Fibroblast of skin of right biceps (primary cell): ENCODE measurements at places on chromosomes 4 and X.

DNA sequence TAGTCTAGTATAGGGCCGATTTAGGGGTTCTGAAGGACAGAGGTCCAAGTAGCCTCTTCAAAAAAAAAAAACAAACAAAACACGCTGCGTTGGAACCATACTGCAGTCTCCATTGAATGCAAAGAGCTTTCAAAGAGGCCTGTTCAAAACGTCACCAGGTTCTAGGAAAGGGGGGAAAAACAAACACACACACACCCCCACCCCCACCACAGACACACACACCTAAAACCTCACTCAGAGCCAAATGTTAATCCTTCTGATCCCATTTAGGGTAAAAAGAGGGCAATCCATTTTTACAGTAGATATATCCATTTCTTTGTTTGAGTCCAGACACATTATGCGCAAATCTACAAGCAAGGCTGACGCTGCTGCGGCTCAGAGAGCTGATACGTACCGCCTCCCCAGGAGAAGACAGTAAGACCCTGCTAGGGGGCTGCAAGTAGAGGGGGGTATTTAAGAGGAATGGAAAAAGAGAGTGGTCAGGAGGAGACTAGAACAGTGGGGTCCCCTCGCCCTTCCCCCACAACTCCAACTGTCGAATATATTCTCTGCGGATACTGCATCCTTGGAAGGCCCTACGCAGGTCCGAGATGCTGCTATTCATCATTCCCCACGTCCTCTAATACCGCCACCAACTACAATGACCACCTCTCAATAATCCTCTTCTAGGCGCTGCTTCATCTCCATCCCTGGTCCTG lies 1.3 kb downstream of the NKRF start:
- DNase-seq, result no peak

GRCh38 chr4:150573534-150573933 lies 8.4 kb upstream of the MAB21L2 start:
- peak; percentile 56 for DNase-seq

GRCh38 chrX:115573185-115573584 lies 12.2 kb downstream of the PLS3 start:
- DNase-seq, result no peak

- peak; percentile 66 for DNase-seq
Observed at GRCh38 chrX:100685284-100685996, 41.4 kb downstream of the SRPX2 start.

DNA sequence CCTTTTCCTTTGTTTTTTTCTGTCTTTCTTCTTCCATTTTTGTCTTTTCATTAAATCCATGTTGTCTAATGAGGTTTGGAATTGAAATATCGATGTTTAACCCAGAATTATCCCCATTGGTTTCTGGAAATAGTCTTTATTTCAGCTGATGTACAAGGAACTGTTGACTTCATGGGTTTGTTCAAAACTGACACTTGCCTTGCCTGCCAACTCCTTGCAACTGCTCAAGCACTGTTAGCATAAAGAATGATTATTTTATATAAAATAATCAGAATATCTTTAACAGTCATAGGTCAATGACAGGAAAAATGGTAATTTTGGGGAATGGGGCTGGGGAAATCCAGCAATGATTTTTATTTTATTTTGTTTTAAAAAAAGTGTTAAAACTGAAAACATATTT lies 359.6 kb upstream of the LCORL start:
- no peak for DNase-seq

DNA sequence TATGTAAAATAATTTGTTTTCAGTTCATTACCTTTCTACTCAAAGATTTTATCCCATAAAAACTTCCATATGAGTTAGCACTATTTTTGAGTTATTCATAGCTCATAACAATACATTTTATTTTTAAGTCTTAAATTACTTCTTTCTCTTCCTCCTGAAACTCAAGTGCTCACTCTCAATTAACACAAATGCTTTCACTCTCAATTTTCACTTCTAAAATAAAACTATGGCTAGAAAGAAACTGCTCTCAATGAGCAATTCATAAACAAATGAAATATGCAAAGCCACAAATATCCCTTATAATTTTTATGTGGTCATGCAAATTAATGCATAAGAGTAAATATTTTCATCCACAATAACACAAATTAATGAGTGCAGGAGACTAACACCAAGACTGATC lies 38.8 kb downstream of the MAML3 start:
- DNase-seq, result no peak

- DNase-seq, result peak; percentile 82
Observed at GRCh38 chr4:131499141-131499873, 1649.8 kb upstream of the PCDH10 start.

DNA sequence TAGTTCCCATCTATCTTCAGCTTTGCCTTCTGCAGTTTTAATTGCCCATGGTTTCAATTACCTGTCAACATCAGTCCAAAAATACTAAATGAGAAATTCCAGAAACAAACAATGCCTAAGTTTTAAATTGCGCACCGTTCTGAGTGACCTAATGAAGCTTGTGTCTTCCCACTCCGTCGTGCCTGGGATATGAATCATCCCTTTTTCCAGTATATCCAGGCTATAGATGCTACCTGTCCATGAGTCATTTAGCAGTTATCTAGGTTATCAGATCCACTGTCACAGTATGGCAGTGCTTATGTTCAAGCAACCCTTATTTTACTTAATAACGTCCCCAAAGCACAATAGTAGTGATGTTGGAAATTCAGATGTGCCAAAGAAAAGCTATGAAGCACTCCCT lies 363.6 kb upstream of the FAM241A start:
- DNase-seq, result no peak

DNA sequence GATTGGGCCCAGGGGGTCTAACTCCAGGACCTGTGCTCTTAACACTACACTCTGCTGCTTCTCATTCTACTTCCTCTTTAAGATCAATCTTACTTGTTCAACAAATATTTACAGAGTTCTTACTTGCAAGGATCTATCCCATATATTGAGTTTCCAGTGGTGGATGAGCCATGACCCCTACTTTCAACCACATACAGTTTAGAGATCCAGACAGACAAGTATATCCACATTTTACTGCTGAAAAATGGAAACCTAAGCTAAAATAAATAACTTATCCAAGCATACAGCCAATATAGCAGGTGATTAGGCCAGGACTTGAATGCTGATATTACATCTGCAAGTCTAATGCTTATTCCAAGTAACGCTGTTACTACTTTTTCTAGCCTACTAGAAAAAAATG lies 18.7 kb downstream of the TMEM150C start:
- DNase-seq, result no peak

DNA sequence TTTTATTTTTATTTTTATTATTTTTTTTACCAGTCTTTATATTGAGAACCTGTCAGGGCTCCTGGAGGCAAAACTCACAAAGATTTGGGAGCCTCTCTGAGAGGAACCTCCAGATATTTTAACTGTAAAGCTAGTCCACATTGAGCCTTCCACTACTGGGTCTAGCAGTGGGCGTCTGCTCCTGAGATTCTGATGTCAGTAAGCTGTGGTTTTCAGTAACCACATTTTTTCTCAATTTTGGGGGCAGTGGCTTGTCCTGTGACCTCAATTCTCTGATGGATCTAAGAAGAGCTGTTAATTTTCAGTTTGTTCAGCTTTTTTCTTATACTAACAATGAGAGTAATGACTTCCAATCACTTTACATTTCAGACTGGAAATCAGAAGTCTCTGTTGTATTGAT lies 23.6 kb upstream of the GPRASP1 start:
- no peak for DNase-seq

- DNase-seq, result peak; percentile 54
Observed at GRCh38 chr4:173835903-173836302, 305.9 kb upstream of the HAND2 start.

GRCh38 chr4:146462251-146462650 lies 59.5 kb downstream of the SLC10A7 start:
- DNase-seq, result no peak

GRCh38 chrX:43836435-43837184 lies 45.6 kb downstream of the MAOB start:
- DNase-seq, result peak; percentile 9

DNA sequence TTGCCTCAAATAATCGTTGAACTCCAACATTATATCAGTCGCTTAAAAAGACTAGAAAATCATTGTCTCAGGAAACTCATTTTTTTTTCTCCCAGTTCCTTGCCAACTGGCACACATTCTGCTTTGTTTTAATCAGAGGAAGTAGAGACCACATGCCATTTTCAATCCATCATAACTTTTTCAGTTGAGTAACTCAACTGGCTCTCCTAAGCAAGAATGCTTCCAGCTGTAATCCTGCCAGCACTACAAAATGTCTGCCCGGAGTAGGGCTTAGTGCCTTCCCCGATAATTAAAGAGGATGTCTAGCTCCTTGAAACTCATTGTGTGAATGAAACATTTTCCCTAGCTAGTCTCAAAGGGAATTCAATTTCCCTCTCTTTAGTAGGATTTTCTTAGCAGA lies 33.0 kb downstream of the FREM3 start:
- DNase-seq, result peak; percentile 52

DNA sequence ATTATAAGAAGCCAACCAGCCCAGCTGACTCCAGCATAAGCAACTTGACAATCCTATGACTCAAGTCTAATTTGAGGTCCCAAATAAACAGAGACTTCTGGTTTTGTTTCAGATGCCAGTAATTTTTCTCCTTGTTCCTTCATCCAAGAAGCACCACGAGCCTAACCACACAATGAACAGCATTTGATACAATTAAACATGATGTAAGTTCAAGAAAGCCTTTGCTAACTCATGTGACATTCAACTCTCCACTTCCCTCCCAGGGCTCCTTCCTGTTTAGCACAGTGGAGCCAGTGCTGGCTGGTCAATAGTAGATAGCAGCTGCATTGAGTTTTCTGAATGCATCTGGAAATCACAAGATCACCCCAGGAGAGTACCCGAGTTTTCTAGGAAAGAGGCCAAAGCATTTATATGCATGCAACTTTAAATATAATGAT lies 206.3 kb downstream of the ARHGAP24 start:
- peak; percentile 97 for DNase-seq

DNA sequence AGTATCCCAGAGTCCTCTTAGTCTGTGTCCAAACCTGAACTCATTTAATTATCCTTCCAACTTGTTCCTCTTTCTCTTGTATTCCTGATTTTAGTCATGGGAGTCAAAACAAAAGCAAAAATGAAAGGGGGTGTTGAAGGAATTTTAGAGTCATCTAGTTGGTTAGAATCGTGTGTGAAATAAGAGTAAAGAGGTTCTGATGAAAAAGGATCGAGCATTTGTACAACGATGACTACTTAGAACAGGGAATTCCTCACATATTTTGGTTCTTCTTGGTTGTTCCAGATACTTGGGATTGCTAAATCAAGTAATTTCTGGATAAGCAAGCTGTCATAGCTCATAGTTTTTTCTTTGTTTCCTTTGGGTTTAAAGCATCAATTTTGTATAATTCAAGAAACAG lies 194.4 kb downstream of the BCOR start:
- DNase-seq, result peak; percentile 77

DNA sequence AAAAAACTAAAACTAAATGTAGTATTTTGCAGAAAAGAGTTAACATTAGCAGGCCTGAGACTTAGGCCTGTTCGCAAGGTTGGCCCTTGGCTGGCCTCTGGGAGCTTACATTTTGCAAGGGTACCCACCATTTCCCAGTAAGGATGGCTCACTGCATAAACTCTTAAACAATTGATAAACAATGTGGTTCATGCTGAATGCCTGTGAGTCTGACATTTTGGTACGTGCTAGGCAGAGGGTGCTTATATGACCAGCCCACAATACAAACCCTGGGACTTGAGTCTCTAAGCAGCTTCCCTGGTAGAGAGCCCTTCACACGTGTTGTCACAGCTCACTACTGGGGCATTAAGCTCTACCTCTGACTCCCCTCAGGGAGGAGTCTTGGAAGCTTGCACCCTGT lies 7.4 kb downstream of the PRPS2 start:
- DNase-seq, result no peak

- no peak for DNase-seq
Observed at GRCh38 chr4:150739591-150739990, 157.6 kb downstream of the MAB21L2 start.

GRCh38 chrX:115030625-115031024 lies 13.2 kb upstream of the IL13RA2 start:
- DNase-seq, result no peak

DNA sequence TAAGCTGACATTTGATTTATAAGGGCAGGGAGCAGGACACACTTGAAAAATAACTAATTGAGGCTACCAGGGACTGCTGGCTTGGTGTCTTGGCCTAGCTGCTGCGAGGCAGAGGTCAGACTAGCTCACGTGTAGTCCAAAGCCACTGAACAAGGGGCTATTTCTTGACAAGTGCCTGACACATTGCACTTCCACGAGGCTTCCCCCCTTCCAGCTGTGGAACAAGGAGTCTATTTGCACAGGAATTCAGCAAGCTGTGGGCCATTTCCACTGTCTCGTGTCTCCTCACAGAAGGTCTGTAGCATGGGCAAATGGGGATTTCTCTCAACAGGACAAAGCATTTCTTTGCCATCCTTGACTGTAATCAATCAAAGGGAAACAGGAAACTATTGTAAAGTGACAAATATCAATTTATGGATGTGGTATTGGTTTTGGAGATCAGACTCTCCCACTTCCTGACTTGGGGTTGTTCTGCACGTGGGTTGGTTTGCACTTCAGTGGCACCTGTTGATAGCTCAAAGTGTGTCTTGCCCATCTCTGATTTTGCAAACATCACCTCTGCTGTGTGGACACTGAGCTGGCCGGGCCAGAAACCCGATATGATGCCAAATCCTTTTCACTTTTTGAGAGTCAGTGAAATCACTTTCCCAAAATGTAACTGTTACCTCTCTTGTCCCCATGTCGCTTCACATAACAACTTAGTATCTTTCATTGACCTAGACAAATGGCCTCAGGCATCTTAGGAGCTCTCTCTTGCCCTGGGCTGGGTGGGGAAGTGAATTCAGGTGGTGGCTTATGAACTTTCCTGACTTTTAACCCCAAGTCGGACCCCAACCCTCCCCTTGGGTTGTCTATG lies 107.4 kb upstream of the MAMLD1 start:
- no peak for DNase-seq

DNA sequence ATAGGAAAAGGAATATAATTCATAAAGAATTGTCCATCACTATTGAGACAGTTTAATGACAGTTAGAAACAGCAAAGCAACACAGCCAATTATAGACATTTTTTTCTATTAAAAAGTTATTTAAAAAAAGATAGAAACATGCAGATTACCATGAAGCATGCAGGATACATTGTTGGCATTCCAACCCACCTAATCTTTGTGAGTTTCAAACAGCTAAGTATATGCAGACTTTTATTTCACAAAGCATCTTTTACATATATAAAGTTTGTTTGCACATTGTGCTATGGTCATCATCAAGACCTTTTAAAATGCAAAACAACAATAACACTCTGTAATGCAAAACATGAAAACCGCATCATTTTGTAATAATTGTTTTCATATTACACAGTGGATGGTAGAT lies 125.9 kb upstream of the ETNPPL start:
- peak; percentile 43 for DNase-seq
